MV-4-11 (cell line): ENCODE measurements at places on chromosomes 13 and 19.
A peak's percentile ranks its signal among the peaks of the same experiment; 100 is the strongest.

DNA sequence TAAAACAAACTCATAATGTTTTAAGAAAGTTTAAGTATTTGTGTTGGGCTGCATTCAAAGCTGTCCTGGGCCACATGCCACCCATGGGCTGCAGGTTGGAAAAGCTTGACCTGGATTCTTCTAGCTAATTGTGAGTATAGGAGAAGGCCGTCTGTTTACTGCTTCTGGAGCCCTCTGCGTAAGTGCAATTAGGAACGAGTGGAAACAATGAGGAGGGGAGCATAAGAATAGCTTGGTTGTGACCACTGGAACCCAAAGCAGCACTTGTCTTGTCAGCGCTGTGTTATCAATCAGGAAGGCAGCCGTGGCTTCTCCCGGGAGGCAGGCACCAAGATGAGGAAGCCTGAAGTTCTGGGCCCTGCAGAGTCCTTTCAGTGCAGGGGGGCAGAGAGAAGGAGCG, 110.4 kb upstream of the MBNL2 start:
- no peak for DNase-seq

DNA sequence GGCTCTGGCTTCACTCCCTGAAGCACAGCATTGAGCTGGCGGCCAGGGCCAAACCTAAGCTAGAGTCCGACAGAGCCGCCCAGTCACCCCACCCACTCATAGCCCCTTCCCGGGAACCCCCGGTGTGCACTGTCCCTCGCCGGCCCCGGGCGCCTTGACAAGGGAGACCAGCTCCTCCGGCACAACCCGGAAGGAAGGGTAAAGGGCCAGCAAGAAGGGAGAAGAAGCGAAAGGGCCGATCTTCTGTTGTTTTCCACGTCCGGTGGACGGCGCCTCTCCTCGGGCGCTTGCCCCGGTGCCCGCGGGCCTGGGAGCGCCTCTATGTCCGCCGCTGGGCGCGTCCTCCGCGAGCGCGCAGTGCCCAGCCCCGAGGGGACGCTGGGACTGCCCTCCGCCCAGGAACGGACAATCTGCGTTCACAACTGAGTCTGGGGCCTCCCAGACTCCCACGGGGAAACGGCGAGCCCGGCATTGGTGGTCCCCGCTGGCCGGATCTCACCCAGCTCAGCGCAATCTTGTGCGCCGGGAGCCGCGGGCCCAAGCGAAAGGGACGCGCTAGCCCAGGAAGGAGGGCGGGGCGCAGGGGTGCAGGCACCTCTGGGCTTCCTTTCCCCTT, 172.5 kb upstream of the MIR17HG start:
- no peak for DNase-seq

DNA sequence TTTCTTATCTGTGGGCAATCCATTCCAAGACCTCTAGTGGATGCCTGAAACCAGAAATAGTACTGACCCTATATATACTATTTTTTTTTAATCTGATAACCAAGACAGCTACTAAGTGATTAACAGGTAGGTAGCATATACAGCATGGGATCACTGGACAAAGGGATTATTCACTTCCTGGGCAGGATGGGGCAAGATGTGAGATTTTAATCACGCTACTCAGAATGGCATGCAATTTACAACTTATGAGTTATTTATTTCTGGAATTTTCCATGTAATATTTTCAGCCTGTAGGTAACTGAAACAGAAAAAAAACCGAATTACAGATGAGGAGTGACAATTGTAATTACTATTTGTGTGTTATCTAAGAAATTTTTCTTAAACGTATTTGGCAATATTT, 41.2 kb downstream of the ZIC2 start:
- no peak for DNase-seq

DNA sequence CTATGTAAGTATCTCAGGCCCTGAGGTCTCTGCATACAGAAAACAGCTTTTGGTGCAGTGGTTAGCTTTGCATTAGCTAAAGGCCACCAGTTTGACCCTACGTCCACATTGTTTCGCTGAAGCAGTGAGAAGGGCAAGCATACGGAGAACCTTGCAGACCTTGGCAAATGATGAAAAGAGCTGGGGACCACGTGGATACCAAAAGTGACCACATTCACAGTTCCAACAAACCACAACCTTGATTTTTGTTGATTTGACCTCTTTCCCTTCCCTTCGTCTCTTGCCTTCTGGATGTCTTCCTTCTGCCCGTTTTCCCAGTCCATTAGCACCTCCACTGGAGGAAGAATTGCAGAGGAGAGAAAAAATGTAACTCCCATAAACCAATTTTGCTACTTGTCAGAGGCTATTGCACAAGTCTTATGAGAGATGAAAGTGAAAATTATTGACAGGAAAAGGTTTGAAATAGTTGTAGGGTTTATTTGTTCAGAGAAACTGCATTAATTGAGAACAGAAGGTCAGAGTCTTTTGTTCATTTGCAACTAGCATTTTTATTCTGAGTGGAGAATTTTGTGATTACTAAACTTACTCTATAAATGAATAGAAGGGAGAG, 293.9 kb upstream of the HTR2A start:
- peak; percentile 5 for DNase-seq

- DNase-seq = no peak
Observed at GRCh38 chr13:49690133-49690994, 922 bp downstream of the EBPL start.

- DNase-seq = no peak
Observed at GRCh38 chr13:30916991-30917390, 10.9 kb downstream of the MEDAG start.

DNA sequence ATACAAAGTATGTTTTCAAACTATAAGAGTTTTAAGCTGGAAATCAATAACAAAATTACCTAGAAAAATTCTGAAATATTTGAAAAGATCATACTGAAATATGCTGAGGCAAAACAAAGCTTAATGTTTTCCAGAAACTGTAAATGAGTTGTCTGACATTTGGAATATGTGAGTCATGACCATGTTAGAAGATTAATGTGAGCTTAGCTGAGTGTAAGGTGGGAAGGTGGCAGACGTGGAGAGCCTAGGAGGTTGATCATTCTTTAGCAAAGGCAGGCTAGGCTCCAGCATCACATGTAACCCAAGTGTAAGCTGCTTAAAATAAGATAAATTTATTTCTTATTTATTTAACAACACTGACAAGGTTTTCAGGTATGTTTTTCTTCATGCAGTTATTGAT, 2086.1 kb upstream of the PCDH20 start:
- no peak for DNase-seq

- no peak for DNase-seq
Observed at GRCh38 chr13:23735329-23735728, 153.9 kb downstream of the MIPEP start.
